Activated naive CD4-positive, alpha-beta T cell (primary cell): ENCODE measurements at places on chromosomes 1 and 21.

DNA sequence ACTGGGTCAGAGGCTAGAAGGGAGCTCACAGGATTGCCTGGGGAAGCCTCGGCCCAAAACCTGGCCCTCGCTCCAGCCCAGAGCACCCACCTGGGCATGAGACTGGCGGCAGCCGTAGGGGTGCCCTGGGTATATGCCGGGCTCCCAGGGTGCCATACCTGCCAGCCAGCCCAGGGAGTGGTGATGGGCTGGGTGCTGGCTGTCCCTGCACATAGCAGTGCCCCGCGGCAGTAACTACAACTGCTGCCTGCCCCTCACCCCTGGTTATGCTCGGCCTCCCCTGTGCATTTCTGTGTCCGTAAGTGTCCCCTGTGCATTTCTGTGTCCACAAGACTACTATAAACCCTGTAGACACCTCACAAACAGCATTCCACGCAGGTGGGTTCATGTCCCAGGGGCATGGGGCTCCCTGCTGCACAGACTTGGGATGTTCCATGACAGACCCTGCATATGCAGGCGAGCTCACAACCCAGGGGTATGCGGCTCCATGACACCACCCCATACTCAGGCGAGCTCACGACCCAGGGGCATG, 5.8 kb upstream of the SPATC1L start:
- DNase-seq, result no peak

DNA sequence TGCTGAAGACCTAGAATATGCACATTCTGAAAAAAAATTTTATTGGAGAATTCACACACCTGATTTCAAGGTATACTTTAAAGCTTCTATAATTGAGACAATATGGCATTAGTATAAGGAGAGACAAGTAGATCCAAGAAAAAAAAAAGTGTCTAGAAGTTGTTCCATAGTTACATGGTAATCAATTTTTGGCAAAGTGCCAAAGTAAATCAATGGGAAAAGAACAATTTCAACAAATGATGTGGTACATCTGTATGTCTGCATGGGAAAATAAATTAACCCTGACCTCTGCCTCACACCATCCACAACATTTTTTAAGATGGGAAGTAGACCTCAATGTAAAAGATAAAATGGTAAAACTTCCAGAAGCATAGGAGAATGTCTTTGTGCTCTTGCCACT, 21.3 kb upstream of the BACH1 start:
- DNase-seq, result no peak

- no peak for DNase-seq
These were observed 4.7 kb downstream of the UROD start for GRCh38 chr1:45016767-45017166.

GRCh38 chr1:221939607-221940006, 197.7 kb upstream of the DUSP10 start:
- no peak for DNase-seq

GRCh38 chr1:44643721-44644334, 30.5 kb downstream of the TMEM53 start:
- no peak for DNase-seq

DNA sequence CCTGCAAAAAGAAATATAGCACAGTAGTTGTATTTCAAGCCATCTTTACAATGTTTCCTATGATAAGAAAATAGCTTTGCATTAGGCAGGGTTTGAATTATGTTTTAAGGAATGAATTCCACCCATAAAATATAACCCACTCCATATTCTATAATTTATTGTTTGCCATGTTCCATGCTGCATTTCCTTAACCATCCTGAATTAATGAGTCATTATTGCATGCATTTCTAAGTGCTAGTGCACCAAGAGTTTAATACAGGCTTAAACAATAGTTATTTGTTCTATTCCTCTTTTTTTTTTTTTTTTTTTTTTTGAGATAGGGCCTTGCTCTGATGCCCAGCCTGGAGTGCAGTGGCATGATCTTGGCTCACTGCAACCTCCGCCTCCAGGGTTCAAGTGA, 45.2 kb downstream of the MIGA1 start:
- no peak for DNase-seq

DNA sequence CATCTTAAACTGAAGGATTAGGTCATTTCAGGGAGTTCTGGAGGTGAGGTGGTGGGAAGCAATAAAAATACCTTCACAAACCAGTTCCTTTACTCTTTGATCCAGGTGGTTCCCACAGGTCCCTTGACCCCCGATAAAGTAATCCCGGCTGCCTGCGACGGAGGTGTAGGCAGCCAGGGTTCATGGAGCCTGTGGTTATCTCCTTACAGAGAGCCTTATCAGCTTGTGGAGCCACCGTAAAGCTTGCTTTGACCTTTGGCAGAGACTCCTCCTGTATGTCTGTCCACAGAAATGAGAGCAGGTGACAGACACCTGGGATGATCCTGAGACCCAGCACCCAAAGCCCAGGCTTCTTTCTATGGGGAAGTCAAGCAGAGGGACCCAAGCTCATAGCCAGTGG, 243.4 kb downstream of the KIF26B start:
- no peak for DNase-seq

DNA sequence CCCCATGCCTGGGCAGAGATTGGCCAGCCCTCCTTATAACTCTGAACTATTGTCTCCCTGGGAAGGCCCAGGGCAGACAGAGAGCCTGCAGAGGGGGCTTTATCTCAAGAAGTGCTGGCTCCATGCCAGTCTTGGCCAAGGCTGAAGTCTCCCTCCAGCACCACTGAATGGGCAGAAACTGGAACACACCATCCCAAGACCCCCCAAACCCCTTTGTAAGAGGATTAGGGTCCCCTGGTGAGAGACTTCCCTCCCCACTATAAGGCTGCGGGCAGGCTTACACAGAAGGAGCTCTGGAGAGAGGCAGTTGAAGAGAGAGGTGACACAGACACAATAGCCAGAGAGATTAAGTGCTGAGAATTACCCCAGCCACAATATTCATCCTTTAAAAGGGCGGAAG, 97.2 kb downstream of the NAV1 start:
- DNase-seq, result no peak

GRCh38 chr1:82486468-82486867, 685.7 kb downstream of the ADGRL2 start:
- DNase-seq, result no peak

DNA sequence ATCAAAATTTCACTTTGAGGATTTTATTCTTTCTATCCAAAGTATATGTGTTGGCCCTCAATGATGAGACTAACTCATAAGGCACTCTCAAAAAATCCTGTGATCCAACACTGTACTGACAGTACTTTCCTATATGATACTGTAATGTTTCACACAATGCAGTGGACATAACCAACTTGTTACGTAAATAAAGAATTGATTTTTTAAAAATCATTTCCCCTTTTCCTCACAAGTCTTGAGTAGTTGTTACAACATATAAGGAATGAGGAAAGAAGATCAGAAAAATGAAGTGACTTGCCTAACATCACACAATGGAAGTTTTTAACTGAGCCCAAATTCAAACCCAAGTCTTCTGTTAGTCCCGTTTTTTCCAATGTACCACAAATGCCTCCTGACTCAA, 17.2 kb downstream of the PTP4A2 start:
- DNase-seq, result no peak

- no peak for DNase-seq
These were observed 9.3 kb downstream of the F5 start for GRCh38 chr1:169576935-169577331.

- no peak for DNase-seq
These were observed 8.1 kb upstream of the INKA2 start for GRCh38 chr1:111747282-111747734.

GRCh38 chr1:3030663-3031381, 9.6 kb downstream of the ACTRT2 start:
- DNase-seq, result no peak

DNA sequence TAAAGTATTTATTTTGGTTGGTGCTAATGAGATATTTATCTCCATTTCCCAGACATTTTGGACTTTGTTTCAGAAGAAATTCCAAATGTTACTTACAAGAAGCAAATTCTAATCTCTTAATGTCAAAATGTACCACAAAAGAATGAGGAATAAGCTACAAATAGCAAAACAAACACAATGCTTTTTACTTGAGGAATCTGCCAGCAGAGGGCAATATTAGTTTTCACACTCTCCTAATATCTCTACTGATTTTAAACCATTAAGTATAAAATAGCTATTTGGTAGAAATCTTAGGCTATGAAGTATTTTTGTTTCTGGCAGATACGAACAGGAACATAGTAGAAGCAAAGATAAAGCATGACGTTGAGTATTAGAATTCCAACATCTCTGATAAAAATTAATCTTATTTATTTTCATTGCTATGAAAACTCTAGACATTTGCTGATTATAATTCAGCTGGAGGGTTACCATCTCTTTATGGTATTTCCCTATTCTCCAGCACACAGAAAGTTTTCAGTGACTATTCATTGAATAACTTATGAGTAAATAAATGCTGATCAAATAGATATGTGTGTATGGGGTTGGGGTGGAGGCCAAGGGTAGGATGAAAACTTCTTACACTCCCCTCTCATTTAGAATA, 13.4 kb upstream of the HMCN1 start:
- DNase-seq, result no peak

DNA sequence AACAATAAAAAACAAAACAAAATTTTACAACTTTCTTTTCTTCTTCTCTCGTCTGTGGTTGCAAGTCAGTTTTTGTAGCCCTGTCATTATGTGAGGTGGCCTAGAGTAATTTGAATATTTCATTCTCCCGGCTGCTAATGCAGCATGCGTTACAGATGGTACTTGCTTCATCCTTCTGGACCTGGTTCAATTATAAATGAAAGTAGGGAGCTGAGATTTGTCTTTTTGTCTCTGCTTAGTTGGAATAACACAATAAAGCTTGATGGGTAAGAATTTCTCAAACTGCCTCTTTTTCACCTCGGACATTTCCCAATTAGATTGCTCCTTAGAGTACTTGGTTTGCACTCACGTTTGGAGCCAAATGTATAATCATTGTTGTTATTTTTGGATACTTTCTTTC, 201.6 kb downstream of the PBX1 start:
- no peak for DNase-seq

- no peak for DNase-seq
These were observed 306.3 kb upstream of the RGS18 start for GRCh38 chr1:191851799-191852595.

- no peak for DNase-seq
These were observed 301.3 kb downstream of the SIPA1L2 start for GRCh38 chr1:232328486-232329102.

DNA sequence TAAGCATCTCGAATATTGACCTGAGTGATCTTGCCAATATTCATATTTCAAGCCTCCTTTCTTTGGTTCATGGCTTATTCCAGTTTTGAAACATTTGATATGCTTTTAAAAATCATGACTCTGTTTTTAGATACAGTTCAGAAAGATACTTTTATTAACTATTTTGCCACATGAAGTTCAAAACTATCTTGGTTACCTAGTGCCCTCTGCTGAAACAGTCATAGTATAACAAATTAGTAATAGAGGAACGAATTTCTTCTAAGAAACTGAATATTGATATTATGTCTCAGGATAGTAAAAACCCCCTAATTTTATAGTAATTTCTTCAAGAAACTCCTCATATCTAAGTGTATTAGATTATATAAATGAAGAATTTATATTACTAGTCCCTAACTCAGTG, 52.6 kb upstream of the RC3H1 start:
- DNase-seq, result no peak

GRCh38 chr1:228079013-228079412, 3.5 kb upstream of the ARF1 start:
- no peak for DNase-seq
